Stimulated activated CD8-positive, alpha-beta memory T cell treated with anti-CD3 and anti-CD28 coated beads, Interleukin-15, amount 100 ng/mL, for 24 hours (primary cell): ENCODE measurements at places on chromosomes 2 and 18.

- DNase-seq: no peak
Measured at GRCh38 chr2:12507295-12507694, 209.4 kb upstream of the TRIB2 start.

GRCh38 chr2:108575132-108575966 is 41.1 kb downstream of the LIMS1 start:
- DNase-seq: no peak

GRCh38 chr2:237631007-237631785 is 3.8 kb downstream of the LRRFIP1 start:
- DNase-seq: no peak

GRCh38 chr2:99543247-99543646 is 53.4 kb upstream of the REV1 start:
- no peak for DNase-seq

- DNase-seq: no peak
Measured at GRCh38 chr18:50830544-50830943, 10.7 kb upstream of the MRO start.

DNA sequence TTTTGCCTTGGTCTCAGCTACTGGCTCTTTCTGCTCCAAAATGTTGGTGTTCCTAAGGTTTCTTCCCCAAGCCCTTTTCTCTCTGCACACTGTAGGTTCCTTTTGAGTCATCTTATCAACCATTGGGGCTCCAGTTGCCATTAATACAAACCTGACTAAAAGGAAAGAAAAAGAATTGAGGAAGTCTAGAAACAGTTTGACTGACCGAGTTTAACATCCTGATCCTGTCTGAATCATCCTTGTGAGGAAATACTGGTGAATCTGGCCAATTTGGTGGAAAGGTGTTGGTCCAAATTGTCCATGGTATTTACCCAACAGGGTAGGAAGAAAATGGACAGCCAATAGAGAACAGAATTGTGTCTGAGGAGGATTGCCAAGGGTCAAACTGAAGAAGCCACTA is 38.3 kb downstream of the CRYGD start:
- no peak for DNase-seq

- DNase-seq: no peak
Measured at GRCh38 chr18:25282282-25282681, 69.7 kb downstream of the ZNF521 start.

GRCh38 chr2:186693446-186693832 is 421 bp upstream of the FAM171B start:
- DNase-seq: no peak

- DNase-seq: no peak
Measured at GRCh38 chr18:22848615-22849014, 84.5 kb upstream of the RBBP8 start.

DNA sequence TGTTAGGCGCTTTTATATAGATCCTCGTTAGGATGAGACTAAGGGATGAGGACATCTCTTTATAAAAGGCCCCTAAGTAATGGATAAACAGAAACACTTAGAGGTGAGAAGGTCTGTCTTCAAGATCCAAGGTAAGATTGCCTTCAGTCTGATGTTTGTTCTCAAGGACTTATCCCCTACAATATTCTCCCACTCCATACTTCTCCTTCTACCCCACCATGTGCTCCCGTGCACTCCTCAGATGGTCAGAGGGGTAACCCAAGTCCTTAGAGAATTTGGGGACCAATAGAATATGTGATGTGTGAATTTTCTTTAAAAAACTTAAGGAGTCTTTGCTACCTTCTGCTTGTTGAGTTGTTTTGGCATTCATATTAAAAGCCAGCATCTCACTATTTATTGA is 23.1 kb downstream of the FOSL2 start:
- no peak for DNase-seq

DNA sequence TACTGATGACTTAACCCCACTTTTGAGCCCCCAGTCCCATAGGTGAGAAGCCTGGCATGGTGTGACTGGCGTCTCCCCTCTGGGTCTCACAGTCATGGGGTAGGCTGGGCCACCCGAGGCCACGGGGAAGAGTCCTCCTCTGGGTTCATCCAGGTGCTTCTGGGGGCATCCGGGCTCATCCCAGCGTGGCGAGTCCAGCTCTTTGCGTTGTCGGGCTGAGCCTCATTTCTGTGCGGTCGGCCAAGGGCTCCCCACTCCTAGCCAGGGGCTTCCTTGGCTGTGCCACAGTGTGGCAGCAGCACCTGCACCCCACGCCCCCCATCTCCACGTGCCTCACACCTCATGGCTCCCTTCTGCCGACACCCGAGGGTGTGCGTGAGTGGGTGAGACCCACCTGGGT is 27.6 kb upstream of the SNED1 start:
- DNase-seq: no peak

DNA sequence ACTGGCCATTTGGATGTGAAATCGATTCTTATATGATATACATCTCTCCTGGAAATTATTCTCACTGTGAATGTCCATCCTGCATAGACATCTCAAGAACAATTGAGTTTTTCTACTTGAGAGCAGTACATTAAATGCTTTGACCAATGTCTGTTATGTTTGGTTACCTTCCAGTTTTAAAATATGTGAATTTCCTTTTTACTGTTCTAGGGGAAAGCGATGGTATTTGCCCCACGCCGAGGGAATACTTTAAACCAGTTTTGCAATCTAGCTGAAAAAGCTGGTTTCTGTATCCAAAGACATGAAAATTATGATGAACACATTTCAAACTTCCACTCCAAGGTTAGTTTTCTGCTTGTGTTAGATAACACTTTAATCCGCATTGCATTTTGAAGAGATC is 175.3 kb upstream of the SIX3 start:
- DNase-seq: no peak

DNA sequence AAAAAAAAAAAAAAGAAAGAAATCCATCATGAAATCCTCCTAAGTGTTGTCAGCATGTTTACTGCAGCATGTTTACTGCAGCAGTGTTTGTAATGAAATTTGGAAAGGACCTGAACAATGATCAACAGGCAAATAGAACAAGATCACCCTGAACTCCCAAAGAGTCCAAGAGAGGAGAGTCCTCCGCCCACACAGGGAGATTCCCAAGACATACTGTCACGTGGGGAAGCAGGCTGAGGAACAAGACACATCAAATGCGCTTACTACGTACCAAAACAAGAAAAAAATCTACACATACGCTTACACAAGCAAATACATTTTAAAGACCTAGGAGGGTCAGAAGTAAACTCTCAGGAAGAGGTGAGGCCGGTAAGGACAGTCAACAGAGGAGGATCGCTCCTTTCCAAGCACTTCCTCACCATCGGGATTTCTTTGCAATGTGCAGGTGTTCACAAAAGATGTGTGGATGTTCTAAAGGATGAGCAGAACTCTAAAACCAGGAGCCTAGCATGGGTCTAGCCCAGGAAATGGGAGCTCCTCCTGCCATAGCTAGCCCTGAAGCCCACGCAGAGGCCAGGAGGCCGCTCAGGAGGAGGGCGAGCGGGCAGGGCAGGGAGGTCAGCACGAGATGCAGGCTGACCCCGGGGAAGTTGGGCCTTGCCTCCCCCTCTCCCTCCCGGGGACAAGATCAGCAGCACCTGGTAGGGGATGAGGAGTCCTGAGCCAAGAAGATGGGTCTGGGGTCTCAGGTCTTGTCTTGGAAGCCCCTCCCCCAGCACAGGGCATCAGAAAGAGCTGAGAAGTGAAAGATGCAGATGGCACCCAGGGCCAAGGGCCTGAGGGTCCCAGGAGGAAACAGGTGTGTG is 66.4 kb downstream of the ZNF516 start:
- no peak for DNase-seq

- no peak for DNase-seq
Measured at GRCh38 chr2:15243762-15244161, 317.4 kb downstream of the NBAS start.

DNA sequence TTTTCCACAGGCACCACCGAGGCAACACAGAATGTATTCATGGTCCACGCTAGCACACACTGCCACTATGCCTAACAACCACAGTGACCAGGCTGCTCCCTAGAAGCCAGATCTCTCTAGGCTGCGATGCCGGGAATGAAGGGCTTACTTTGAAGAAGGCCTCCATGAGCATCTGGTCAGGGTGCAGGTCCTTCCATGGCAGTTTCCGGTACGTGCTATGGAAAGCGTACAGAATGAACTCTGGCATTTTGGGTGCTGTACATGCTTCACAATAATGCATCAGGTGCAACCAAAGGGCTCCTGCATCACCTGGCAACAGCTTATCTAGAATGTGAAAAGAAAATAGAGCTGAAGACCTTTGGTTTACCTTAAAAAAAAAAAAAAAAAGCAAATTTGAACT is 44.9 kb downstream of the SIGLEC15 start:
- no peak for DNase-seq

DNA sequence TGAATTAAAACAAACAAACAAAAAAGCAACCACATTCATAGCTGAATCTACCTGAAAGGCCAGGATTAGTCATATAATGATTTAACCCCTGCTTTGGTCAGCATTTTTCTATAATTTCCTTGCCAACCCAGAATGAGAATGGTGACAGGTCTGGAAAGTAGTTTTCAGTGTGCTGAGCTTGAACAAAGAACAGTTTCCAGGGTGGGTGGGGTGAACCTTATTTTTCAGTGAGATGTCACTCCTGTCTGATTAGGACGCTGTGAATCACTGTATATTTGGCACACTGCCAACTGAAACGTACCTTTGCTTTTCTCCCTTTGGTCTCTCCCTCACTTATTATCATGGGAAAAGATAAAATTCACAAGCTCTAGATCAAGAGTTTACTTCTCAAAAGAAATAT is 35.0 kb upstream of the DSC1 start:
- no peak for DNase-seq

DNA sequence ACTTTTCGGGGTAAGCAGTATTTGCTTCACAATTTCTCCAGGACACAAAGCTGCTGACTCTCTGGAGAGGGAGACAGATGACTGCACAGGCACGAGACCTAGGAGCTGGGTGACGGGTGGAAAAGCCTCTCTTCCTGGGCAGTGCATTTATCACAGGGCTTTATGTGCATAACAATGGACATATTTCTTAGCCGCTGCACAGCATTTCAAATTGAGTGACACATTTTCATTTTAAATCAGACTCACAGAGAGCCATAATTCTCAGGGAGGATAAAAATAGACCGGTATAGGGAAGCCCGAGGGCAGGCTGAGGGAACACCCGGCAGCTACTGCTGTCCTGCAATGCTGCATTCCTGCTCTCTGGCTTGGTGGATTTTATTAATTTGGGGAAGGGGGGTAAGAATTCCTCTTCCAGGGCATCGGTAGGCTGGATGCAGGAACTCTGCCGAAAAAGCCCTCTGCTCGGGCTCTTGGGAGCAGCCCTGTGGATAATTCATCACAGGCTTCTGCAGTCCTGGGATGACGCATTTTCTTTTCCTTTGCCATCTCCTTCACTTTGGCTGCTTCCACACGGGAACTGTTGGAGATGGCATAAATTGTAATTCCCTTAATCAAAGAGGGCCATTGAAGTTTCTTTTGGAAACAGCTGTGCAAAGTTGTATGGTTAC is 108.1 kb upstream of the ACAA2 start:
- no peak for DNase-seq

GRCh38 chr2:150585221-150585971 is 97.9 kb upstream of the RND3 start:
- DNase-seq: no peak

GRCh38 chr18:44700652-44701051 is 20.0 kb downstream of the SETBP1 start:
- no peak for DNase-seq

- no peak for DNase-seq
Measured at GRCh38 chr2:232287316-232287715, 91.2 kb upstream of the ALPP start.

GRCh38 chr2:68659081-68659480 is 15.7 kb downstream of the PROKR1 start:
- DNase-seq: no peak

GRCh38 chr2:28312307-28313219 is 80.1 kb upstream of the FOSL2 start:
- DNase-seq: no peak

DNA sequence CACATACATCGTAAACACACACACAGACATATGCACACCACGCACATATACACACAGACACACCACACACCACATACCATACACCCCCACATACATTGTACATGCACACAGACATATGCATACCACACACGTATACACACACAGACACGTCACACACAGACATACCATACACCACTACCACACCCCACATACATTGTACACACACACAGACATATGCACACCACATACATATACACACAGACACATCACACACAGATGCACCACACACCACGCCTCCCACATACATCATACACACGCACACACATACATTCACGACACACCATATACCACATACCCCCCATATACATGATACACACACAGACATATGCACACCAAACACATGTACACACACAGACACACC is 58.4 kb downstream of the KIF5C start:
- no peak for DNase-seq

GRCh38 chr2:126637386-126637785 is 18.6 kb upstream of the GYPC start:
- DNase-seq: no peak
